ENCODE measurements at places on chromosomes 2 and 18.

DNA sequence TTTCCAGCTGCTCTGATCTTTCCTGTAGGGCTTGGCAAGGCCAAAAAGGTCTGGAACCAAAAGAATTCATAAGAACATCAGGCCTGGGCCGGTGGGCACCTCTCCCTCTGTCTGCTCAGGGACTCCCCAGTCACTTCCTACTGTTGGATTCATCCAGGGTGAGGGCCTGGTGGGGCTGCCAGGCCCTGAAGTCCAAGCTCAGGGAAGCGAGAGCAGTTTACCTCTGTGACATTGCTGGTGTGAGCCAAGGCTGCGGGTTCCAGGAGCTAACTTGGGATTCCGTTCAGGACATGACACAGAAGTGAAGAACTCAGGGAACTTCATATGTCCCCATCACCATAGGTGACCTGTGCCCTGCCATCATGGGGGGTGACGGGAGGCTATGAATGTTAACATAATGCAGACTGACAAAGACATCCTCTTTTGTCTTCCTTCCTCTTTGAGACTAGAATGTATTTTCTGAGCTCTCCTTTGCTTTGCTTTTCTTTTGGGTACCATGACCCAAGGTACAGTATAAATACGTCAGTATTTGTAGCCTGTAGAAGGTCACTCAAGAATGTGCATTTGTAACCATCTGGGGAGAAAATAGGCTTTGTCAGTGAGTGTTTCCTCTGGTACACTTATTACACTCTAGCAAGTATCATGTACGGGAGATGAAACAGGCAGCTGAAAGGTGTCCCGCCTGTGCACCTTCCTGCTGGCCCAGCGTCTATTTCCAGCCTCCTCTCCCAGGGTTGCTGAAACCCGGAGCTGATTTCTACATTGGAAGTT is 130.5 kb upstream of the SLC1A4 start:
- no peak for DNase-seq

GRCh38 chr2:142966284-142966683 is 88.8 kb downstream of the KYNU start:
- no peak for DNase-seq

DNA sequence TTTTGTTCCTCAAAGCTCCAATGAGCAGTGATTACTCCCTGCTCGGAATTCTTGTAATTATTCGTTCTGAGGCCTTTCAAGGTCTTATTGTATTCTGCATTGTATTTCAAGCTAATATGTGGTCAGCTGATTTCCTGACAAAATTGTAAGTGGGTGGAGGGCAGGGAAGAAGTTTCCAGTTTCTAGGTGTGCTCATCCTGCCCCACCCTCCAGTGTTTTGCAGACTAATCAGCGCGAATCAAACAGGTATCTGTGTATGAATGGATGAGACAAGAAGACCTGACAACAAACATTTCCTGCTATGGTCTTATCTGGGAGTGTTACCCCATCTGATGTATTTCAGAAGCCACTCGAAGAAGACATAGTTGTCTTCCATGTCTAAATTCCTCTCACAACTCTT is 35.3 kb downstream of the MYCN start:
- DNase-seq: no peak

DNA sequence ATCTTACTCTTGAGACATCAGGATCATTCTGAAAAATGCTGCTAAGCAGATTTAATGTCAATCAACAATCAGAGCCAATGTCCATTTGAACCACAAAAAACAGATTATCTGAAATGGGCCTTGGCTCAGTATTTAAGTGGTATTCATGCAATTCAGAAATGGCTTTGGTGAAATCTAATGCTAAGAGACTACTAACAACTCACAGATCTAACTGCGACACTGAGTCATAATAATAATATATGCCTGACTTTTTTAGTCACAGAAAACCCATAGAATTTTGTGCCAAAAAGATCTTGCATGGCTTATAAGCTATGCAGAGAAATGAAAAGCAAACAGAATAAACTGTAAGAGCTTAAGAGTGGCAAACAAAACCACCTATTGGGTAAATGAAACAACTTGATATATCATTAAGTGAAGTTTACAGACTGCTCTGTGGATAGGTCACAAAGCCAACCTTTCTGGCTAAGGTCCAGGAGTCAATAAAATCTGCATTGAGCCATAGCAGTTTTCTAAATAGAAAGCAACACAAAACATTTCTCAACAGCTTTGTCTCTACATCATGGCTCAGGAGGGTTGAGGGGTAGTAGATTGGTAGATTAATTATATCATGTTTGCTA is 234.3 kb downstream of the LRATD1 start:
- peak; percentile 84 for DNase-seq

- no peak for DNase-seq
Measured at GRCh38 chr2:228917220-228917619, 353.9 kb downstream of the PID1 start.

- DNase-seq: no peak
Measured at GRCh38 chr2:65390134-65390533, 42.3 kb downstream of the SPRED2 start.

- no peak for DNase-seq
Measured at GRCh38 chr2:122129399-122129798, 373.9 kb downstream of the TSN start.

GRCh38 chr2:3585261-3586109 is 9.4 kb upstream of the COLEC11 start:
- no peak for DNase-seq

DNA sequence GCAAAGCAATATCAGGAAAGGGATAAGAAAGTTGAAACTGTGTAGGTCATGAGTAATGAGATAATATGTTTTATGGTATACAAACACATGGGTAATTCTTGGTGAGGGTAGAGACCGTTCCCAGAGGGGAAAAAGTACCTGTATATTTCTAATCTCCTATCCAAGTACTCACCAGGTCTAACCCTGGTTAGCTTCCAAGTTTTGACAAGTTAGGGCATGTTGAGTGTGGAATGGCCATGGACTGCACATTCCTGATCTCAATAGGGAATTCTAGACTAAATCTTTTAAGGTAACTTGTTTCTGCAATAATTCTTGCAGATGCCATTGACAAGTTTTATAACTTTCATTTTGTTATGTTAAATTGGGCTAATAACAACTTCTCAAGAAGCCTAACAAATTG is 216.6 kb downstream of the SPAG16 start:
- DNase-seq: no peak

DNA sequence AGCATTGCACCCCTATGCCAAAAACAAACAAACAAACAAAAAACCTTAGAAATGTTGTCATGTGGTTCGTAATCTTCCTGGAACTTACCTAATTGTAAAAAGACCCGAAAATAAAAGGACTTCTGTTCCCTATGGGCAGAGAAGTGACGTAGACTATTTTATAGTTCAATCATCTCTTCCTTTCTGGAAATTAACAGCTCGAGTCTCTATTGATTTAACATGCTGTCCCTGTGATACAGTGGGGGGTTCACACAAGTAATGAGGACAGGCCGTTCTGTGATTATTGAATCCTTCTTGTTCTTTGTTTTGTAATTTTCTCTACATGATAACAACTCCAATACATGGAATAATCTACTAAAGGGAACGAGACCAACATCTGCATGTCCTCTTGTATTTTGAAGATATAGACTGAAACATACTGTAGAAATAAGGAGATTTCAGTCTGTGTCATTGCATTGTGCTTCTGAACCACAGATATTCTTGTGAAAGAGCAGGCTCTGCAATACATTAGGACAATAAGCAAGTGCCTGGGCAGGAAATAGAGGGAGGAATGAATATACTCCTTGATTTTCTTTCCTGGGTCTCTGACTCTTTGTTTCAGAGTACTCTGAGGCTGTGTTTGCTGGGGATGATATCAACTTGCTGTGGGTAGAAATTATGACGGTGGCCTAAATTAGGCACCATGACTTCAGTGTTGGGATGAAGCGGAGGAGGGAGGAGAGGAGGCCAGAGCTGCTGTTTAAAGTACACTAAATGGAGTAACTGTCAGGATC is 65.7 kb upstream of the PPM1B start:
- no peak for DNase-seq

DNA sequence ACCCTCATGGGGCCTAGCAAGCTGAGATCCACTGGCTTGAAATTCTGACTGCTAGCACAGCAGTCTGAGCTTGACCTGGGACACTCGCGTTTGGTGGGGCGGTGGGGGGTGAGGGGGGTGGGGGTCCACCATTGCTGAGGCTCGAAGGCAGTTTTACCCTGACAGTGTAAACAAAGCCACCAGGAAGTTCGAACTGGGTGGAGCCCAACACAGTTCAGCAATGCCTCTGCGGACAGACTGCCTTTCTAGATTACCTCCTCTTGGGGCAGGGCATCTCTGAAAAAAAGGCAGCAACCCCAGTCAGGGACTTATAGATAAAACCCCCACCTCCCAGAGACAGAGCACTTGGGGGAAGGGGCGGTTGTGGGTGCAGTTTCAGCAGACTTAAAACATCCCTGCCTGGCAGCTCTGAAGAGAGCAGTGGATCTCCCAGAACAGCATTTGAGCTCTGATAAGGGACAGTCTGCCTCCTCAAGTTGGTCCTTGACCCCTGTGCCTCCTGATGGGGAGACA is 149.7 kb upstream of the TANK start:
- DNase-seq: no peak

DNA sequence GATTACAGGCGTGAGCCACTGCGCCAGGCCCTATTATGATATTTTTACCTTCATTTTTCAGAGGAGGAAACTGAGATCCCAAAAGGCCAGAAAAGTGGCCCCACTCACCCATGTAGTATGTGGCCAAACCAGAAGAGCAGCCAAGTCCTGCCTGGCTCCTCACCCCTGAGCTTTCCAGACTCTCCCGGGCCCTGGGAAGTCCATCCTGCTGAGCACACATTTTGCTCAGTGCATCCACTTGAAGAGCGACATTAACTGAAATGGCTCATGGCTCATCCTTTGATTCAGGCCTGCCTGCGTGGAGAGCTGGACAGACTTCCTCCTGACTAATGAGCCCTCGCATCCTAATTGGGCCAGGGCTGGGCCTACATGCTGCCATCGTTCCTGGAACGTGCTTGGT is 9.5 kb upstream of the NGEF start:
- DNase-seq: no peak

DNA sequence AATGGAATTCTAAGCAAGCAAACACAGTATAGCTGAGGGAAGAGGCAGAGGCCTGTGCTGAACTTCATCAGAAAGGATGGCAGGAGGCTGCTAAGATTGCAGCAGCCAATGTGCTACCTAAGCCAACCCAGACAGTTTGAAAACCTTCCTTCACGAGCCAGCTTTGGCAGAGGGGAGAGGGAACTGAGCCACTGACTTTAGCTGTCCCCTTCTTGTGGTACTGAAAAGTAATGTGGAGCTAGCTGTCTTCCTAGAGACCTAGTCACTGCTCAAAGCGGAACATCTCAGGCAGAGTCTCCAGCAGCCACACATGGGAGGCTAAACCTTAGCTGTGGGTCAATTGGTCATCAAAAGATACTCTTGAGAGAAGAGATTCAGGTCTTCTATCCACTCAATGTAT is 419.0 kb downstream of the FBXO15 start:
- no peak for DNase-seq

DNA sequence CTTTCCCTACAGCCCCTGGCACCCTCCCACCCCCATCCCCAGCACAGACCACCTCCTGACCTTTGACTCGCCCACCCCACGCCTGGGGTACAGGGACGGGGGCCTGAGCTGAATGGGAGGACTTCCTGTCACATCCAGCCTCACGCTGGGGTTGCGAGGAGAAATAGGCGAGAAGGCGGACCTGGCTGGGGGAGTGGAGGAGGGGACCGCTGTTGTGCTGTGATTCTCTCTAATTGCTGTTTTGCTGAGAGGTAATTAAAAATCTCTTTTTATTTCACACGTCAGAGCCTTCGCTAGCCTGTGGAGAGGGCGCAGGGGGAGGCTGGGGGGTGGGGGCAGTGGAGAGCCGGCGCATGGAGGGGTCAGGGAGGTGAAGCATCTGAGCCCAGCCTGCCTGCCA is 9.7 kb upstream of the ECEL1 start:
- no peak for DNase-seq

- no peak for DNase-seq
Measured at GRCh38 chr18:63683152-63683551, 19.6 kb upstream of the SERPINB11 start.

- DNase-seq: no peak
Measured at GRCh38 chr2:53473775-53474311, 293.8 kb upstream of the CHAC2 start.

GRCh38 chr18:6793455-6793854 is 63.9 kb downstream of the ARHGAP28 start:
- DNase-seq: no peak

- no peak for DNase-seq
Measured at GRCh38 chr2:149155196-149155969, 116.9 kb downstream of the LYPD6B start.

GRCh38 chr2:127859712-127860085 is 1.7 kb upstream of the POLR2D start:
- DNase-seq: peak; percentile 26

- no peak for DNase-seq
Measured at GRCh38 chr2:181500201-181500600, 43.0 kb downstream of the ITGA4 start.

DNA sequence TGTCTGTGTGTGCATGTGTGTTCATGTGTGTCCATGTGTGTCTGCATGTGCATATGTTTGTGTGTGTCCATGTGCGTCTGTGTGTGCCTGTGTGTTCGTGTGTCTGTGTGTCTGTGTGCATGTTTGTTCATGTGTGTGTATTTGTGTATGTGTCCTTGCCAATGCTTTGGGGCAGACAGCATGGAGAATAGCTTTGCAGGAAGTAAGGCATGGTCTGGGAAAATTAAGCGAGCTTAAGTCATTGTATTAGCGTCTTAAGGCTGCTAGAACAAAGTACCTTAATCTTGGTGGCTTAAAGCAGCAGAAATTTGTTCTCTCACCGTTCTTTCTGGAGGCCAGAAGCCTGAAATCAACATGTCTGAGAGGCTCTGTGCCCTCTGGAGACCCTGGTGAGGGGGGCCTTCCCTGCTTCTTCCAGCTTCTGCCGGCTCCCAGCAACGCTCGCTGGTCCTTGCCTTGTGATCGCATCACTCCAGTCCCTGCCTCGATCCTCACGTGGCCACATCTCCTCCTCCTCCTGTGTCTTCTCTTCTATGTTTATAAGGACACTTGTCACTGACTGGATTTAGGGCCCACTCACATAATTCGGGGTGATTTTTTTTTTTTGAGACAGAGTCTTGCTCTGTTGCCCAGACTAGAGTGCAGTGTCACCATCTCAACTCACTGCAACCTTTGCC is 3.8 kb downstream of the NEU2 start:
- DNase-seq: no peak

DNA sequence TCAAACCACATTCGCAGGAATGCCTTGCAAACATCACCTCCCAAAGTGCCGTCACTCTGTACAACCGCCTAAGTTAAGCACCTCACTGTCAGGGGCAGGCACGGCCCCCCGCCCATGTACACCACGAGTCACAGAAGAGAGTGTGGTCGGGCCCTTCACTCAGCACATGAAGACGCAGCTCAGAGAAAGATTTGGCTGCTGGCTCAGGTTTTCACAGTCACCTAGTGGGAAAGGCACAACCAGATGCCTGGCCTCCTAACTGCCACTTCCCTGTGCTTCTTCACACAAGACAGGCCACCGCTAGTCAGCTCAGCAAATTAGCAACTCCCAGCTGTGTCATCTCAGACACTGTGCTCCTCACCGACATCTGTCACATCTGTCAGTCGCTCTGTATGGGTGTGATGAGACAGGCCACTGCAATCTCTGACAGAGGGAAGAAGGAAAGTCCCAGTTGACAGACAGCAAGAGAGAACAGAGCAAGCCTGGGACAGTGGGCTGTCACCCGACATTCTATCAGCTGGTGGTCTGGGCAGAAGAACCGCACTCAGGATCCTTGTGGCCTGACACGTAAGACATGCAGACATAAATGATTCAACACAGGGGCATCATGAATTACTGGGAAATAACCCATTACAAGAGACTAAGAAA is 60.8 kb downstream of the CRACDL start:
- no peak for DNase-seq
